Mesothelial cell of epicardium (in vitro differentiated cells): ENCODE measurements at places on chromosomes 6 and 20.

DNA sequence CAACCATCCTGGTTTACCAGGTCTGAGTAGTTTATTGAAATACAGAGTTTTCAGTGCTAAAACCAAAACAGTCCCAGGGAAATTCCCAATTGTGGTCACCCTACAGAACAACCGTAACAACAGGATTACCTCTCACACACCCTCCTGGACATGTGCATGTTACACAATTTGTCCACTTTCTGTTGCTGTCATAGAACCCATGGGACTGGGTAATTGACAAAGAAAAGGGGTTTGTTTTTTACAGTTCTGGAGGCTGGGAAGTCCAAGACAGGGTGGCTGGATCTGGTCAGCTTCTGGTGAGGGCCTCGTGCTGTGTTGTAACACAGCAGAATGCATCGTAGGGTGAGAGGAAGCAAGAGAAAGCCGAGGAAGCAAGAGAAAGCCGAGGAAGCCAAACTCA is 9.1 kb upstream of the ADA start:
- no peaks in the 10 kb centered on the region for H3K27me3 ChIP-seq
- no peak overlapping the region for H3K4me3 ChIP-seq
- H3K27ac ChIP-seq: no peak overlapping the region
- H3K36me3 ChIP-seq: no peaks in the 10 kb centered on the region
- no peaks in the 10 kb centered on the region for H3K4me1 ChIP-seq

DNA sequence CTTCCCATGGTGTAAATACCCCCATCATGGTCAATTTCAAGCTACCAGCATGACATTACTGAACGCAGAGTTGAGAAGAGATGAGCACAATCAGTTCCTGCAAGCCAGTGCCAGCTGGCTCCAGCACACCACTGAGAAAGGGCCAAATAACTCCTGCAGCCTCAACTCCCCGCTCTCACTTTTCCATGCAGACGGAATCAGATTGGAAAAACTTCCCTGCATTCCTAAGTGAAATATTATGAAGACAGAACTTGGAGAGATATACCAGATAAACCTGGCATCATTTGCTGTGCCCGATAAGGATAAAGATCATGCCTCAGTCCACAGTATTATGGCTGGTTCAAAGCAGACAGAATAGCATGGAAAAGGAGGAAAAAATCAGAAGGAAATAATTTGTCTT is 56.7 kb downstream of the FILIP1 start:
- H3K27me3 ChIP-seq: no peaks in the 10 kb centered on the region
- H3K4me3 ChIP-seq: no peak overlapping the region
- peaks cover 57% of the 10 kb centered on the region for H3K4me1 ChIP-seq
- H3K36me3 ChIP-seq: peaks cover 5% of the 10 kb centered on the region
- no peak for DNase-seq

- H3K27ac ChIP-seq: no peak overlapping the region
- H3K27me3 ChIP-seq: peaks cover 23% of the 10 kb centered on the region
- no peak overlapping the region for H3K4me3 ChIP-seq
Observed at GRCh38 chr6:50654155-50654554, 59.2 kb upstream of the TFAP2D start.

DNA sequence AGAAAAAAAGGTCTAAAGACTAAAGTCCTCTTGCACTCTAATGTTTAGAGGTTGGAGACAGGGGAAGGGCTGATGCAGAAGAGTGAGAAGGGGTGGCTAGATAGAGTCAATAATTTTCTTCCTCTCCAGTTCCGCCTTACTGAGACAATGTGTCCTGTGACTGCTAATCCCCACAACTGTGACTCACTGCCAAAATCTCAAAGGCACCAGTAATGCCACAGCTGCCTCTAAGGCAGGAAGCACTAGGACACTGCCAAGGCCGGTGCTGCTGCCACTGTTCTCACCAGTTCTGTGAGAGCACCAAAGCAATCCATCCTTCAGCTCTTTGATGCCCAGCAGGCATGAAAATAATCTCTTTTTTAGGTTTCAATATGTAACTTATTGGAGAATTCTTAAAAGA is 701.9 kb upstream of the MAP3K7 start:
- H3K4me3 ChIP-seq: no peak overlapping the region
- no peak for DNase-seq
- H3K4me1 ChIP-seq: no peaks in the 10 kb centered on the region

GRCh38 chr20:55456316-55456940 is 548.9 kb downstream of the CBLN4 start:
- no peaks in the 10 kb centered on the region for H3K4me1 ChIP-seq
- H3K27me3 ChIP-seq: no peaks in the 10 kb centered on the region
- H3K4me3 ChIP-seq: no peak overlapping the region
- no peak overlapping the region for H3K27ac ChIP-seq
- DNase-seq: no peak

DNA sequence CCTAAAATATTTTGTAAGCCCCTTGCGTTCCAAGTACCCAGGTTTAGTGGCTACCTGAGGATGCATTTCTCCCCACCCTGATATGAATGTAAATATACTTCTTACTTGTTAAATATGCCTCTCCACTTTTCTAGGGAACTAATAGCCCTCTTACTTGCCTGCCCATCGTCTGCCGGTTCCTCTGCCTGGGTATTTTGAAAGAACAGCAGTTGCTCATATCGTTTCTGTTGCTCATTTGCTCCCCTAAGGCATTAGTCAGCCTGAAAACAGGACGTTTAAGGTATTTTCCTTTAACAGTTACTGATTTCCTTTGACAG is 141.3 kb upstream of the CARMIL1 start:
- H3K27ac ChIP-seq: no peak overlapping the region
- no peaks in the 10 kb centered on the region for H3K27me3 ChIP-seq
- H3K36me3 ChIP-seq: peaks cover 3% of the 10 kb centered on the region
- H3K4me3 ChIP-seq: no peak overlapping the region
- no peak for DNase-seq
- H3K4me1 ChIP-seq: peaks cover 12% of the 10 kb centered on the region

GRCh38 chr20:46635514-46636136 is 15.6 kb downstream of the SLC13A3 start:
- no peak for DNase-seq
- H3K4me3 ChIP-seq: no peak overlapping the region
- H3K4me1 ChIP-seq: no peaks in the 10 kb centered on the region
- no peaks in the 10 kb centered on the region for H3K36me3 ChIP-seq
- H3K27me3 ChIP-seq: no peaks in the 10 kb centered on the region
- no peak overlapping the region for H3K27ac ChIP-seq

GRCh38 chr6:15148356-15148946 is 97.4 kb upstream of the JARID2 start:
- H3K4me3 ChIP-seq: no peak overlapping the region
- peaks cover 13% of the 10 kb centered on the region for H3K4me1 ChIP-seq
- no peaks in the 10 kb centered on the region for H3K36me3 ChIP-seq
- H3K27ac ChIP-seq: peak overlapping the region; percentile 44

GRCh38 chr6:31948753-31949413 is 3.0 kb downstream of the CFB start:
- no peaks in the 10 kb centered on the region for H3K4me1 ChIP-seq
- H3K36me3 ChIP-seq: peaks cover 12% of the 10 kb centered on the region
- no peak for DNase-seq
- peaks cover 35% of the 10 kb centered on the region for H3K27me3 ChIP-seq

DNA sequence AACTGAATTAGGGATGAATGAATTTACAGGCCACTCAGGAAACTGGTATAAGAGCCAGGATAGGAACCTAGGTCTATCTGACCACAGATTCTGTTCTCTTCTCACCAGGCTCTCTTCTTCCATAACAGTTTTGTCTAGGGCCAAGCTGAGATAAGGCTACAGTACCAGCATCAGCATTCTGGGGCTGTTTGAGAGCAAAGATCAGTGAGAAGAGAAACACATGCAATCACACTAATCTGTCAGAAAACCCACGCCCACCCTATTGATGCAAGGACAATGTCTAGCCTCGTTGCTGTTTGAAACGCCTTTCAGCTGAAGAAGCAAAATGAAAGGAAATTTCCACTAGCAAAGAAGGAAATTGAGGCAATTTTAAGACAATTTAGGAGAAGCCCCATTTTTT is 137.7 kb downstream of the LCA5 start:
- H3K36me3 ChIP-seq: no peaks in the 10 kb centered on the region
- no peak for DNase-seq
- no peak overlapping the region for H3K4me3 ChIP-seq
- no peaks in the 10 kb centered on the region for H3K4me1 ChIP-seq
- no peak overlapping the region for H3K27ac ChIP-seq

GRCh38 chr20:44137266-44137801 is 49.7 kb downstream of the JPH2 start:
- H3K27me3 ChIP-seq: no peaks in the 10 kb centered on the region
- no peaks in the 10 kb centered on the region for H3K36me3 ChIP-seq
- peak overlapping the region; percentile 10 for H3K4me3 ChIP-seq
- DNase-seq: peak; percentile 59

DNA sequence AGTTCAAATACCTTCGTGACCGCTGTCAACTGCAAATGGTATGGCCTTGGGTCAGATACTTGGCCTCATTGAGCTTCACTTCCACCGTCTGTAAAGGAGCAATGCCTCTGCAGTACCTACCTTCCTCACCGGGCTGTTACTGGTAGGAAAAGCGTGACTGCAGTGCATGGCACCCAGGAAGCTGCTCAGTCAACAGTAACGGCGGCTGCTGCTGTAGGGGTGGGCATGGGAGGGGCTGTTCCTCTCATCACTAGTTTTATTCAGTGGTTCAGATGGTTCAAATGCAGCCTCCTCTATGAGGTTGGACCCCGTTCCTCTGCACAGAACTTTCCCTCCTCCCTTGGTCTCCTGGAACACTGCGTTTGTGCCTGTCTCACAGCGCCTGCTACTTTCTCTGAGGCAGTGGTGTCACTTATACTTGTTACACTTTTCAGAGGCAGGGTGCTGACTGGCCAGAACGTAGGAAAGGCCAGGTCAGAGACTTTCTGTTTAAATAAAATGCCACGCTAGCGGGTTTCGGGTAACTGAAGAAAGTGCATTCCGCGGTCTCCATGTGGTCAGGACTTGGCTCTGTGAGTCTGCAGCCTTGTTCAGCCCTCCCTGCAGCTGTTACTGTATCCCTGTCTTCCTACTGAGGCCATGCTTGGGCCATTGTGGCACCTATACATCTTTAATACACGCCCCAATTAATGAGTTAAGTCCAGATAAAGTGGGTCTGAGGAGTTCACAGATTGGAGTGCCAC is 279.6 kb downstream of the NRN1 start:
- no peak overlapping the region for H3K27ac ChIP-seq
- no peaks in the 10 kb centered on the region for H3K36me3 ChIP-seq
- no peak overlapping the region for H3K4me3 ChIP-seq
- peaks cover 30% of the 10 kb centered on the region for H3K4me1 ChIP-seq

DNA sequence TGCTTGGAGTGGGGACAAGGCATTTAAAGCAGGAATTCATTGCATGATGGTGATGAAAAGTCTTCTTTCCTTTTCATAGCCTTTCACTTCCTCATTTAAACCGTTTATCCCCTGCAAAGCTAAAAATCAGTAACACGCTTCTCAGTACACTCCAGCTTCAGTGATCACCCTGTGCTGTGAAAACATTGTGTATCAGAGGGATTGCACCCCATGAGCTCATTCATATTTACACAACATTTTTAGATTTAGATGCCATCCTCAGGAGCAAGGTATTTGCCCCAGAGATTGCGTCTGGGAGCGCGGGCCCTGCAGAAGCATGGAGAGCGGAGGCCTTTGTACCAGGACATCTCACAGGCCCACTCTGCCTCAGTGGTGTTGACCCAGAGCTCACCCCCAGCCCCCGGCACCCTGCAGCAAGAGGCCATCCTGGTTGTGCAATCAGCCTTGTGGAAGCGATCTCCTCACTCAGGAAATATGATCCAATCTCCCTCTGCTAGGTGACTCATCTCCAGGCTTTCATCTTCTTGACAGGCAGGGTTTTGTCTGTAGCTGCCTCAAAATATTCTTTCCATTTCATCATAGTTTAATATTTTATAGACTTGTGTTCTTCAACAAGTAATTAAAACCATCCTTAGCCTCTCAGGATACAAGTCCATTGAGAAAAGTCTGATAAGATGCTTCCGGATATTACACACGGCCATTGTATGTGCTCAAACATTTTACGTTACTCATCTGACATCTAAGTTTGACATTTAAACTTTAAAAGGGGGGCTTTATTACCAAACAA is 38.9 kb upstream of the THBS2 start:
- H3K27me3 ChIP-seq: peaks cover 2% of the 10 kb centered on the region
- no peak overlapping the region for H3K4me3 ChIP-seq
- H3K36me3 ChIP-seq: peaks cover 2% of the 10 kb centered on the region
- H3K4me1 ChIP-seq: peaks cover 16% of the 10 kb centered on the region
- DNase-seq: no peak
